GM23338 (cell line): ENCODE measurements at places on chromosomes 1 and 21. TPM values are rescaled to one million over a fixed set of nuclear protein-coding genes. Genes with fewer than 3 reads are reported as not detected.
A peak's percentile ranks its signal among the peaks of the same experiment; 100 is the strongest.

IER5 gene
- total RNA-seq = 8.3 and 9.5 TPM in 2 replicates

SYT14 gene
- total RNA-seq = 19.4 and 22.4 TPM in 2 replicates

KCNQ4 gene
- total RNA-seq = 2.9 and 3.0 TPM in 2 replicates

DNA sequence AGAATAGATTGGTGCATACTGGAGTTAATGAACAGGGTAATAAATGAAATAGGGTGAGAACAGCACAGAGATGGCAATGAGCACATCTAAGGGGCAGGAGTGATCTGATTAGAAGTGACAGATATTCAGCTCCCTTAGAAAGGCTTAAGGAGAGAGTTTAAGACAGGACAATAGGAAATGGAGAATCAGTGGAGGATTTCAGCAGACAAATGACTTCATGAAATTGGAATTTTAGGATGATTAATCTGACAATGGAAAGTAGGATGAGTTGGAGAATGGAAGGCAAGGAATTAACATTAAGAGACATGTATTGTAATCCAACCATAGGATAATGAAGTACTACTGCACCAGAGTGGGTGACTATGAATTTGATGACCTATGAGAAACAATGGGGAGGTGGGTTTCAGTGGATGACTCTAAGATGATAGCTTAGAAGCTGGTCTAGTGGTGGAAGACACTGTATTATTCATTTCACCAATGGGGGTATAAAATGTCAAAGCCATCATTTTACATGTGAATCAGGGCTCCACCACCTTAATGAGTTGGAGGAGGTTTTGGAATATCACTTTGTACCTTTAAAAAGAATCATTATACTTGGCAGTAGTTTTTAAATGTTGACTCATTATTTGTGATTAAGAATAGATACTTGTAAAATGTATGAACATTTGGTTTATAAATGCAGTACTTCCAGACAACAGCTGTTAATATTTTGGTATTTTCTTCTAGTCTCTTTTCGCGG is 139.1 kb downstream of the PLA2G4A start:
- no peaks in the 10 kb centered on the region for H3K27me3 ChIP-seq
- DNase-seq = no peak
- no peaks in the 10 kb centered on the region for H3K36me3 ChIP-seq
- H3K4me3 ChIP-seq = no peak overlapping the region
- no peaks in the 10 kb centered on the region for H3K4me1 ChIP-seq

CALML6 gene
- total RNA-seq = 0.82 and 0.87 TPM in 2 replicates

OLFML3 gene
- total RNA-seq = 69.9 and 73.6 TPM in 2 replicates

DNA sequence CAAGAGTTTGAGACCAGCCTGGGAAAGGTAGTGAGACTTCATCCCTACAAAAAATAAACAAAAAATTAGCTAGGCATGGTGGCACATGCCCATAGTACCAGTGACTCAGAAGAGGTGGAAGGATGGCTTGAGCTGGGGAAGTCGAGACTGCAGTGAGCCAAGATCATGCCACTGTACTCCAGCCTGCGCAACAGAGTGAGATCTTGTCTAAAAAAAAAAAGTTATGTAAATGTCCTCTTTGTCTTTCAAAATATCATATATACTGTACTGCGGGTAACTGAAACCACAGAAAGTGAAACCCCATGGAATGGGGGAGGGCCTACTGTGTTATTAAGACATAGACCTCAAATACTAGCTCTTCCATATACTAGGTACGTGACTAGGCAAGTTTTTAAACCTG is 20.8 kb downstream of the ACADM start:
- H3K4me3 ChIP-seq = no peak overlapping the region
- no peak for DNase-seq
- H3K36me3 ChIP-seq = peaks cover 3% of the 10 kb centered on the region; the same call in 1 of the 2 replicates
- no peaks in the 10 kb centered on the region for H3K27me3 ChIP-seq
- no peak overlapping the region for H3K27ac ChIP-seq

- H3K4me3 ChIP-seq = no peak overlapping the region
- DNase-seq = no peak
- no peaks in the 10 kb centered on the region for H3K36me3 ChIP-seq
- H3K4me1 ChIP-seq = peaks cover 14% of the 10 kb centered on the region
Measured at GRCh38 chr1:59570524-59570923, 244.2 kb upstream of the HOOK1 start.

DNA sequence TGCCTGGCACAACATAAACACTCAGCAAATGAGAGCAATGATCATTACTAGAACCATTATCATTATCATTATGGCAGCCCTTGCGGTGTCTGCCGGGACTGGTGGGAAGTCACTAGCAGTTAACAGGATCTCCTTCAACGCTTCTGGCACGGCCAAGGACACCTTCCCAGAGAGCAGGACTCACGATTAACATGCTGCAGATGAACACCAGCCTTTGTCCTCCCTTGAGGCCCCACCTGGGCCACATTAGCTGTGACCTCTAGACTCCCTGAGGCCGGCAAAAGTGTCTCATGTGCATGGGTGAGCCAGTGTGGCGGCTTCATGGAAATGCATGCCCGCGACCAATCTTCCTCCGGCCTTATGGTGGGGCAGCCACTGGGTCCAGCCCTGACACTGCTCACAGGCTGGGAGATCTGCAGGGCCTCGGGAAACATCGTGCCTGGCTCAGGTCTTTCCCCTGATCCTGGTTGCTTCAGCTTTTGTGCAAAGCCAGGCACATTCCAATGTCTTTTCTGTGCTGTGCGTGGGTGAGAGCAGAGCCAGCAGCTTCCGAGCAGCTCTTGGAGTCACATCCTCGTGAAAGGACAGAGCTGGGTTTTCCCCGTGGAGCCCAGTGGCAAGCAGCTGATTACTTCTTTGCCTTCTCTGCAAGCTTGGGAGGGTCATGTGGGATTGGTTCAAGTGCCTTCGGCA is 107.3 kb downstream of the HMGB4 start:
- H3K4me1 ChIP-seq = peaks cover 8% of the 10 kb centered on the region; the same call in 1 of the 2 replicates
- DNase-seq = peak; percentile 13
- no peaks in the 10 kb centered on the region for H3K27me3 ChIP-seq
- no peak overlapping the region for H3K27ac ChIP-seq
- no peaks in the 10 kb centered on the region; the same call in 1 of the 2 replicates for H3K36me3 ChIP-seq
- no peak overlapping the region for H3K4me3 ChIP-seq

DNA sequence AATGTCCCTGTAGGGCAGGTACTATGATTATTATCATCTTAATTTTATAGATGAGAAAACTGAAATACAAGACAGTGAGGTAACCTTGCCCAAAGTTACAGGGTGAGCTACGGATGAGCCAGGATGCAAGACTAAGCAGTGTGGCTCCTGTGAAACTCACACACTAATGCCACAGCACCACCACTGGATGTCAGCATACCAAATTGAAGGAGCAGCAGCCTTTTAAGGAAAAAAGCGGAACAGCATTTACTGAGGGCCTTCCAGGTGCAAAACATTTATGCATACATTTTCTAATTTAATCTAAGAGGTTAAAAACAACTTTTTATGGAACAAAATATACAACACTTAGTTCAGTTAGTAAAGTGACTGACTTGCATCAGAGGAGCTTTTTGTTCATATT is 41.7 kb downstream of the SEC16B start:
- no peaks in the 10 kb centered on the region for H3K36me3 ChIP-seq
- no peak overlapping the region for H3K27ac ChIP-seq
- H3K27me3 ChIP-seq = no peaks in the 10 kb centered on the region
- H3K4me3 ChIP-seq = no peak overlapping the region

GRCh38 chr1:165187031-165188009 is 169.2 kb downstream of the LMX1A start:
- H3K27ac ChIP-seq = no peak overlapping the region
- H3K4me1 ChIP-seq = no peaks in the 10 kb centered on the region
- DNase-seq = no peak
- H3K27me3 ChIP-seq = no peaks in the 10 kb centered on the region

TMCC2 gene
- total RNA-seq = 9.9 and 11.8 TPM in 2 replicates

IL23R gene
- not detected in 2 replicates for total RNA-seq

- H3K27me3 ChIP-seq = no peaks in the 10 kb centered on the region
- peaks cover 4% of the 10 kb centered on the region; the same call in 1 of the 2 replicates for H3K4me1 ChIP-seq
- H3K36me3 ChIP-seq = no peaks in the 10 kb centered on the region
- DNase-seq = no peak
- H3K4me3 ChIP-seq = no peak overlapping the region
Measured at GRCh38 chr1:66316464-66317247, 217.3 kb upstream of the SGIP1 start.

GRCh38 chr1:47755101-47755990 is 241.8 kb downstream of the TRABD2B start:
- no peaks in the 10 kb centered on the region for H3K27me3 ChIP-seq
- no peak overlapping the region for H3K27ac ChIP-seq
- peak; percentile 83 for DNase-seq
- no peak overlapping the region for H3K4me3 ChIP-seq
- H3K4me1 ChIP-seq = no peaks in the 10 kb centered on the region

GRCh38 chr1:204623365-204623893 is 62.1 kb downstream of the LRRN2 start:
- no peak for DNase-seq
- H3K27me3 ChIP-seq = no peaks in the 10 kb centered on the region
- no peaks in the 10 kb centered on the region for H3K4me1 ChIP-seq
- H3K36me3 ChIP-seq = no peaks in the 10 kb centered on the region

GRCh38 chr1:113874012-113874879 is 2.7 kb upstream of the PTPN22 start:
- H3K4me3 ChIP-seq = no peak overlapping the region
- no peaks in the 10 kb centered on the region for H3K36me3 ChIP-seq
- H3K27ac ChIP-seq = no peak overlapping the region
- peak; percentile 55 for DNase-seq
- H3K4me1 ChIP-seq = no peaks in the 10 kb centered on the region

DNA sequence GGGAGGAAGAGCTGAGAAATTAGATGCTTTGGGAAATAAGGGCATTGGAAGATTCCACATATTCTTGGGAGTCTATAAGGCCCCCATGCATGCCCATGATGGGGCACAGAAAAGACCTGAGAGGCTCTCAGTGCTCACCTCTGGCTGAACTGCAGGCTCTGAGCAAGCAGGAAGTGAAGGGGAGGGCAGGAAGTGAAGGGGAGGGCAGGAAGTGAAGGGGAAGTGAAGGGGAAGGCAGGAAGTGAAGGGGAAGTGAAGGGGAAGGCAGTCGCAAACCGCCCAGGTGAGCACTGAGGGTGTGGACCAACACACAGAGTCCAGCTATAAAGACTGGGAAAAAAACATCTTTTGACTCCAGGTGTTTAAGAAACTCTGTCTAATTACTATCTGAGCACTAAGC is 3.5 kb downstream of the KRTAP10-9 start:
- DNase-seq = no peak
- H3K4me1 ChIP-seq = no peaks in the 10 kb centered on the region
- no peak overlapping the region for H3K4me3 ChIP-seq
- no peaks in the 10 kb centered on the region for H3K27me3 ChIP-seq
- 0 out of 2 replicates have a peak, but pooled peaks cover 6% of the 10 kb centered on the region for H3K36me3 ChIP-seq
- H3K27ac ChIP-seq = no peak overlapping the region
